ENCODE measurements at places on chromosomes 7 and 10.

- DNase-seq, result peak; percentile 46
Observed at GRCh38 chr10:28587970-28588290, 55.0 kb downstream of the WAC start.

- DNase-seq, result no peak
Observed at GRCh38 chr7:76357475-76358010, 1.2 kb downstream of the YWHAG start.

- DNase-seq, result peak; percentile 83
Observed at GRCh38 chr7:27237735-27238334, 4.8 kb upstream of the EVX1 start.

DNA sequence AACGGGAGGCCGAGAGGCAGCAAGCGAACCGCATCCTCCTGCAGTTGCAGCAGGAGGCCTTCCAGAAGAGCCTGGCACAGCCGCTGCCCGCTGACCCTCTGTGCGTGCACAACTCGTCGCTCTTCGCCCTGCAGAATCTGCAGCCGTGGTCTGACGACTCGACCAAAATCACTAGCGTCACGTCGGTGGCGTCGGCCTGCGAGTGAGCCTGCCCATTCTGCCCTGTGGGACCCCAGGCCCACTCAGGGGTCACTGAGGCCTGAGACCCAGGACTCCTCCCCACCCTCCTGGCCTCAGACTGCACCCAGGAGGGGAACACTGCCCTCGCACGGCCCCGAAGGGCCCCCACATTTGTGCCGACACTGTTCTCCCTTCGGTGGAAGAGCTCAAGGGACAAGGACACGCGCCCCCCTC is 5.6 kb downstream of the TLX1 start:
- no peak for DNase-seq

DNA sequence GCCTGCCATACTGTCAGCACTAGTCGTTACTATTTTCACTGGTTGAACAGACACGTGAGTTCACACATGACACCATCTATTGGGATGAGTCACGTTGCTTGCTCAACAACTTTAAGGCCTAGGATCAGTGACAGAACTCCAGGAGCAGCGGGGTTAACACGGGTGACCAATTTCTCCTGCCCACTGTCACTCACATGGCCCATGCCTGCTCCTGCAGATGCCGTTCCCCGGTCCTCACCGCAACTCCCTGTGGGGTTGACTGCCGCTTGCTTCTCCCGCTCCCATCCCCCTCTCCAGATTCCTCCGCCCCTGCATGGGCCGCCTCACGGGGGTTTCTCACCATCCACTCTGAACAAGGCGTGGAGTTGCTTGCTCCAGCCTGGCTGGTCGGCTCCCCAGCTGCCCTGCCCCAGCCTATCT is 128.2 kb downstream of the TAX1BP1 start:
- peak; percentile 19 for DNase-seq

GRCh38 chr7:424961-425793 is 94.5 kb downstream of the PDGFA start:
- DNase-seq, result peak; percentile 11

GRCh38 chr10:33273295-33274002 is 61.0 kb downstream of the NRP1 start:
- DNase-seq, result peak; percentile 93

GRCh38 chr10:119502618-119503155 is 39.8 kb downstream of the RGS10 start:
- no peak for DNase-seq

DNA sequence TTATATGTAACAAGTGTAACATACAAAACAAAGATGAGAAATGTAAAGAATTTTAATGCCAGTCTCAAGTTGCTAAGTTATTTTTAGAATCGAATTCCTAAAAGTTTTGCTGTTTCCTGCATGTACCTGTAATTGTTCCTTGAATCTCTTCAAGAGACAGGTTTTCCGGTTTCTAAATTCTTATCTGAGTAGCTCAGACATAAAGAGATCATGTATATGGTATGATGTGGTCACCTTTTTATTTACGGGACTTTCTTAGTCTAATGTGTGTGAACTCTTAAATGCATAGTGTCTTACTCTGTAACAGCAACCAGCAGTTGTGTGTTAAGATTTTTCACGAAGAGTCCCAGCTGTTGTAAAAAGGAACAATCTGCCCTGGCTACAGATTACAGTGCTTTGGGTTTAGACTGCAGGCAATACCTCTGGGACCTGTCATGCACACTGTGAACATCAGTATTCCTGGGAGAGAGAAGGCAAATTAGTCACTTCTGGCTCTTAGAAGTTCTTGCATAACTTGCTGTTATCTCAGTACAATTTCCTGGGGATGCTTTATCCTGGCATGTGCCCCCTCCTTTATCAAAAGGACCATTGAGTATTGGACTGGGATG is 263.4 kb downstream of the BICC1 start:
- peak; percentile 57 for DNase-seq

DNA sequence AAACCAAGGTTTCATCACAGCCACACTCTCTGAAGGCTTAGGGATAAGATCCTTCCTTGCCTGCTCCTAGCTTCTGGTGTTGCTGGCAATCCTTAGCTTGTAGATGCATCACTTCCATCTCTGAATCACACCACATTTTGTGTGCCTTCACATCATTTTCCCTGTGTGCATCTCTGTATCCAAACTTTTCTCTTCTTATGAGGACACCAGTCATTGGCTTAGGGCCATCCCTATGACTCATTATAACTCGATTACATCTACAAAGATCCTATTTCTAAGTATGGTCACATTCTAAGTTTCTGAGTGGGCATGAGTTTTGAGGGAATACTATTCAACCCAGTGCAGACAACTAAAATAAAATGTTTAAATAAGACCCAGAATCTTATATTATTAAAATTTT is 121.7 kb downstream of the C7orf25 start:
- peak; percentile 55 for DNase-seq

DNA sequence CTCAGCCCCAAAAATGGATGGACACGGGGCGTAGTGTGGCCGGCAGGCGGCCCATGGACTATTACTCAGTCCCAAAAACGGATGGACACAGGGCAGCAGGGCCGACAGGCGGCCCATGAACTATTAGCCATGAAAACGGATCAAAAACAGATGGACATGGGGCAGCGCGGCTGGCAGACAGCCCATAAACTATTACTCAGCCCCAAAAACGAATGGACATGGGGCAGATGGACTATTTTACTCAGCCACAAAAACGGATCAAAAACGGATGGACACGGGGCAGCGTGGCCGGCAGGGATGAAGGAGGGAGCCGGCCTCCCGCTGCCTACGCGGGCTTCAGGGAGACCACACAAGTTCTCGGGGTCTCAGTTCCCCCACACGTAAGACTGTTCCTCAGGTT is 32.9 kb downstream of the GPER1 start:
- DNase-seq, result no peak

- DNase-seq, result no peak
Observed at GRCh38 chr7:85039196-85039923, 147.5 kb downstream of the SEMA3D start.

DNA sequence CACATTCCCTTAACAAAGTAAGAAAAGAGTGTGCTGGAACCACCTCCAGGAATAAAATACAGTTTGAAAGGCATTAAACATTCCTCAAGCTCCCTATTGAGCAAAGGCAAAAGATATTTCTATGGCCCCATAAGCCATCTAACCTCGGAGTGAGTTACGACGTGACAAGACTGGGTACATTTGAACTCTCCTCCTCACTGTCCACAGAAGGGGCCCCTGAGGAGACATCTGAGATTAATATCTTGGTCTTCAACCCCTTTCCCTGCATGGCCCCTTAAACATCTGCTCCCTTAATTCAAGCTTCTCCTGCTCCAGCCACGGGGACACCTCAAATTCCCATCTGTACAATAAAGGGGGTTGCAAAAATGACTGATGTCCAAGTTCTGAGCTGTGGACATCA is 526 bp downstream of the GIMAP1 start:
- no peak for DNase-seq

DNA sequence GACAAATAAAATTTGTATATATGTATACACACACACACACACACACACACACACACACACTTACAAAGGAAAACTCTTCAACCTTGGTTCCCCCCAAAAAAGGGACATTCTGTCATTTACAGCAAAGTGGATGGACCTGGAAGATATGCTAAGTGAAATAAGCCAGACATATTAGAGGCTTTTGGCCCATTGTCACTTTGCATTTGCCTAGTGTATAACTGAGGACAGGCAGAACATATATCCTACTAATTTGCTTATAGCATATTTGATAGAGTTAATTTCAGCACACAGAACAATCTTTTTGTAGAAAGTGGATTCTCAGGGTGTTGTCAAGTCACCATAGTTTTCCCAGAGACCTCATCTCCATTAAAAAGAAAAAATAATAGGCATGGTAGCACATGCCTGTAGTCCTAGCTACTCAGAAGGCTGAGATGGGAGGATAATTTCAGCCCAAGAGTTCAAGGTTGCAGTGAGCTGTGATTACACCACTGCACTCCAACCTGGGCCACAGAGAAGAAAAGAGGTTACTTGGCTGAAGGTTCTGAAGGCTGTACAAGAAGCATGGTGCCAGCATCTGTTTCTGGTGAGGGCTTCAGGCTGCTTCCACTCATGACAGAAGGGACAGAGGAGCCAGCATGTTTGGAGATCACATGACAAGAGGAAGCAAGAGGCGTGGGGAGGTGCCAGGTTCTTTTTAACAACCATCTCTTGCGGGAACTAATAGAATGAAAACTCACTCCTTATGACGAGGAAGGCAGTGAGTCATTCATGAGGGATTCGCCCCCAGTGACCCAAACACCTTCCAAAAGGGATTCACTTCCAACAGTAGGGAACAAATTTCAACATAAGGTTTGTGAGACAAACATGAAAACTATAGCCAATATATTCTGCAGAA is 135.6 kb downstream of the TMEM168 start:
- DNase-seq, result peak; percentile 39

GRCh38 chr7:3371601-3372000 is 70.5 kb downstream of the SDK1 start:
- DNase-seq, result peak; percentile 32

DNA sequence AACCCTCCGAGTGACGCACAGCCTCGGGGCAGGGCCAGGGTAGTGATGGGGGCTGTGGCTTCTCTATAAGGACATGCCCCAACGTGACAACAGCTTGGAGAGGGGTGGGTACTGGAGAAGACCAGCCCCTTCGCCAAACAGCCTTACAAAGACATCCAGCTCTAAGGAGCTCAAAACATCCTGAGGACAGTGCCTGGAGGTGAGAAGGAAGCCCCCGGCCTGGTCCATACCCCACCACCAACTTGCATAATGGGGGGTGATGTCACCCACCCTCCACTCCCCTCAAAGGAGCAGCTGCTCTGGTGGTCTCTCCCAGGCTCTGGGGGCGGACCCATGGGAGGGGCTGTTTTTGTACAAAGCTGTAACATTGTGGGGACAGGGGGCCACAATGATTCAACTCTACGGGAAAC is 15.1 kb downstream of the PRSS2 start:
- DNase-seq, result no peak

- no peak for DNase-seq
Observed at GRCh38 chr7:29431686-29432085, 131.9 kb upstream of the PRR15 start.

DNA sequence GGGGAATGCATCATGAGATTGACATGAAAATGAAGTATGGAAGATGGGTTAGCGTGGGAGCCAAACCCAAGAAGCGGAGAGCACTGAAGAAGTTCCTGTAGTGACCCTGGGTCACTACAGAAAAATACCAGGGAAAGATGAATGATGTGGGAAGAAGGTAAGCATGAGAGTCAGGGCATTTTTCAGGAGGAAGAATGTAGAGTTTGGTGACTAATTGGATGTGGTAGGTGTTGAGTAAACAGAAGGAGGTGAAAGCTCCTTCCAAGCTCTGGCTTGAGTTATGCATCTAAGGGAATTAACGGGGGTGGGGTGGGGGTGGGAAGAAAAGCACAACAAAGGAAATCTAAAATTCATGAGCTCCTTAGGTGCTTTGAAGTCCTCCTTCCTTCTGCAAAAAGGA is 238.1 kb upstream of the AOAH start:
- peak; percentile 75 for DNase-seq

DNA sequence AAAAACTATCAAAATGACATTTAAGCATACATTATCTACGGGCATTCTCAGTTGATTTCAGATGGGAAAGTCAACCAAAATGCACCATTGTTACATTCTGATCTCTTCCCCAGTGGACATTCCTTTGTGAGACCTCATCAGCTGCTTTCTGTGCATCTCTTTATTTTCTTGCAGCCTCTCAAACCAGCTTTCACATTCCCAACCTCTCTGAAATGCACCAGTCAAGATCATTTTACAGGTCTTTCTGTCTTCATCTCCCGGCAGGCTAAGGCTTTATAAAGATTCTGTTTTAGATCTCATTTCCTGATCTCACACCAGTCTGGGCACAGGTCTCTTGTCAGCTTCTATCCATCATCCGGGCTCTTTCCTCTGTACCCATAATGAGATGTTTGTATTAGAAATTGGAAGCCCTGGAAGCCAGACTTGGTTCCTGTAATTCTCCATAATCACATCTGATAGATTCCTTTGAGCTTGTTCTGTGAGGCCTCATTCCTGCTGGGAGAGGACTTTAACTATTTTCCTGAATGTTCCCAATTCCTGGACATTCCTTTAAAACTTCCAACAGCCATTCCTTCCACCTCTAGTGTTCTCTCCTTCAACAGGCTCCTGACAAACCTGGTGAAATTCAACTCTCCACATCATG is 44.3 kb upstream of the ARL4A start:
- no peak for DNase-seq

GRCh38 chr10:118256825-118257570 is 85.1 kb downstream of the FAM204A start:
- DNase-seq, result no peak

DNA sequence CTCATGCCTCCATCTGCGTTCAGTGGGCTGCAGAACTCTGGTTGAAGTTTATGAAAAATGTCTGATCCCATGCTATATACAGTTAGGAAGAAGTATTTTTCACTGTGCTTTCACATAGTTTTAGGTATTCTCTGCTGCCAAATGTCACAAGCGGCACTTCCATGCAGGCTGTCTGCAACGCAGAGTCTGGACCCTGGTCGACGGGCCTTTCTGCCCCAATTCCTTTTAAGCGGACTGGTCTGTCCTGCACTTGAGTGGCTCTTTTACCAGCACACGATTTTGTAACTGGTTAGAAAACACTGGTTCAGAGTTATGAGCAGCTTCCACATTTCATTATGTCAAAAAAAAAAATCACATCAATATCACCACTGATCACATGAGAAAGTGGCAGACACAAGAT is 143.0 kb downstream of the DIP2C start:
- DNase-seq, result no peak

DNA sequence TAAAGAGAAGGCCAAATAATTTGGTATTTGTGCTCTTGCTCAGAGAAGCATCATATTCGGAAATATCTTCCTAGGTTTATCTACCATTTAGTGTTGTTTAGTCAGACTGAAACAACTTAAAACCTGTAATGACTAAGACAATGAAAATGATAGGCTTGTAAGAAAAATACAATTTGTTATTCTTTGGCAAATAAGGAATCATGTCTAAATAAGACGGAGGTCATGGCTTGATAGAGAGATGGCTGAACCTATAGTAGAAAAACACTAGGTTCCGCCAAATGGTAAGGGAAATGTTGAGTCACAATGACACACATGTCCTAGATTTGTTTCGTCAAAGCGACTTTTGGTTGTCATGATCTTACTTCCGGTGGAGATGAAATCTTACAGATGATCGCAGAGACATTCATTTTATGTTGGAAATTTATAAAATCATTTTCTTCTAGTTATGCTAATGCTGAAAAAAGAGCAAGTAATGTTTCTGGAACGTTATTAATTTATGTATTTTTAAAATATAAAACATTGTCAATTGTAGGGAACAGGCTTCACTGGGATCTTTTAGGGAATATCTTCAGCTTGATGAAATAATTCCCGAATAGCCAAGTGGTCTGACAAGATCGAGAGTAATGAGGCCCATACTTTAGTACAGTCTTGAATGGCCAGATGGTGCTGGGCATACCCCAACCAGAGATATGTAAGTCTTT is 1.0 kb downstream of the SRGN start:
- DNase-seq, result peak; percentile 74
